Neural progenitor cell (in vitro differentiated cells): ENCODE measurements at places on chromosomes 16 and 17. TPM values are rescaled to one million over a fixed set of nuclear protein-coding genes. Genes with fewer than 3 reads are reported as not detected.

The SOX9 gene
- total RNA-seq = 10.6 and 12.7 TPM in 2 replicates

The KRT12 gene
- total RNA-seq = not detected in 2 replicates

The CCL13 gene
- total RNA-seq = not detected in 2 replicates

The CDYL2 gene
- total RNA-seq = 4.8 and 4.9 TPM in 2 replicates

- peak; percentile 60 for DNase-seq
Observed at GRCh38 chr16:7834771-7835431, 502.3 kb downstream of the RBFOX1 start.

DNA sequence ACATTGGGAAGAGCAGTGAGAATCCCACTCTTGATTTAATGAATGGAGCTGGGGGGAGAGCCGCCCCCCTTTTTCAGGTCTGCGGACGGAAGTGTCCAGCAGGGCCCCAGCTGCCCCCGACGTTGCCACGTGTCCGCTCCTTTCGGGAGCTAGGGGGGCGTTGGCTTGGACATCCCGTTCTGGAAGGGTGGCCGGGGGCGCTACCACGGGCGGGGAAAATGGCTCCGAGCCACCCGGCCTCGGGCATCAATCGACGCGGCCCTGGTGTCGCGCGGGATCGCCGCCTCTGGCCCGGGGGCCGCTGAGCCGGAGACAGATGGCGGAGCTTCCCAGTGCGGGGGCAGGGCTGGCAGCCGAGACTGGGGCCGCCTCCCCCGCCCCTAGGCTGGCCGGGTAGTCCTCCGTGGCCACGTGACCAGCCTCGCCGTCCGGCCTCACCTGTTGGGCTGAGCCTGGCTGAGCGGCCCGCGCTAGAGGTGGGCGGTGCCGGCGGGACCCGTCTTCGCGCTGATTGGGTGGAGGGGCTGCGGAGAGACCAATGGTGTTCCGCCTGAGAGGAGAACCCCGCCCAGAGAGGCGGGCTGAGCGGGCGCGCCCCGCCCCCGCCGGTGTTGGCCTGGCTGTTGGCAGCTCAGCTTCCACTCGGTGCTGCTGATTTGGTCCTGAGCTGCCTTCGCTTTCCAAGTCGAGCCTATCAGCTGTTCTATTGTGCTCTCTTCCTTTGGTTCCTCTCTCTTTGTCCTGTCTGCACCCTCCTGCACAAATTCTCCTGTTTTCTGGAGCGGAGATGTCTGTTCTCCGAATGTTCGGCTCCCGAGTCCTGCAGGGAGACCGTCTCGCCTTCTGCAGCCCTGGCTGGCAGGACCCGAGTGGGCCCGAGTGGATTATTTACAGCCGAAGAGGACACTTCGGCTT is 8.3 kb downstream of the HS3ST3B1 start:
- DNase-seq = peak; percentile 98

GRCh38 chr16:61831351-61831917 is 204.8 kb downstream of the CDH8 start:
- DNase-seq = no peak

GRCh38 chr16:71524566-71525553 is 1.4 kb upstream of the CHST4 start:
- DNase-seq = no peak

GRCh38 chr16:4175849-4176248 is 59.6 kb upstream of the ADCY9 start:
- no peak for DNase-seq

DNA sequence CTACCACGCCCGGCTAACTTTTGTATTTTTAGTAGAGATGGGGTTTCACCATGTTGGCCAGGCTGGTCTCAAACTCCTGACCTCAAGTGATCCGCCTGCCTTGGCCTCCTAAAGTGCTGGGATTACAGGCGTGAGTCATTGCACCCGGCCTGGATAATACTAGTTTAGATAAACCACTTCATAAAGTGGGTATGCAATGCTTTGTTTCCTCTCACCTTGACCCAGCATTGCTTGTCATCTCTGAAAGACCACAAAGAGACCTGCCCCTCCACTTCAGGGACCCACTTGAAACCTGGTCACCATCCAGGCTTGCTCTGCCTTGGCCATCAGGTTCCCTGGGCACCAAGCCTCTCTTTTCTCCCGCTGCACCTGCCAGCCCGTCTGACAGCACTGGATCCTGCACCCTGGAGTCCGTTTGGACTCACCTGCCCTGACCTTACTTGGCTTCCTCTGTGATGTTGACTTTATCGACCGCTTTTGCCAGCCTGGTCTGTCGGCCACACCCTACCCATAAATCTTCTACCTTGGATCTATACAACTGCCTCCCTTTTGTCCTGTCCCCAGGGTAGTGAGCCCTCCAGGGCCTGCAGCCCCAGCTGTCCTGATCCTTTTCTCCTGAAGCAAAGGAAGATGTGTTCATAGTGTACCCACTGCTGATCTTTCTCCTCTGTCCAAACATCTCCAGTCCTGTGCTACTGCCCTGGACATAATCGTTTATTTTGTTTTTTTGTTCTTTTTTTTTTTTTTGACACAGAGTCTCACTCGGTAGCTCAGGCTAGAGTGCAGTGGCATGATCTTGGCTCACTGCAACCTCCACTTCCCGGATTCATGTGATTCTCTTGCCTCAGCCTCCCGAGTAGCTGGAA is 12.7 kb upstream of the ZG16 start:
- DNase-seq = no peak
